Thyroid gland (tissue), 4 donors: ENCODE measurements at places on chromosomes 7 and 10. TPM values are rescaled to one million over a fixed set of nuclear protein-coding genes. Genes with fewer than 3 reads are reported as not detected.

SFXN2 gene
- 18.7 TPM for total RNA-seq

NCF1 gene
- total RNA-seq, result 3.1 TPM

SPRN gene
- not detected for total RNA-seq

SORCS1 gene
- 11.8 TPM for total RNA-seq

DYNC1I1 gene
- total RNA-seq, result 6.6 TPM

CPA5 gene
- total RNA-seq, result not detected

VCL gene
- 114 TPM for total RNA-seq

SEC61G gene
- total RNA-seq, result 240 TPM

GIMAP4 gene
- total RNA-seq, result 24.7 TPM

DEPP1 gene
- total RNA-seq, result 294 TPM

KNDC1 gene
- total RNA-seq, result 4.0 TPM

CHN2 gene
- total RNA-seq, result 11.7 TPM

FBXO24 gene
- 0.67 TPM for total RNA-seq

HMX2 gene
- total RNA-seq, result not detected

SCRN1 gene
- 30.0 TPM for total RNA-seq

LEP gene
- 0.11 TPM for total RNA-seq

BLNK gene
- 5.8 TPM for total RNA-seq

NUTM2D gene
- total RNA-seq, result 4.6 TPM

SPDYE16 gene
- total RNA-seq, result not detected

CNPY1 gene
- total RNA-seq, result not detected

CALHM3 gene
- not detected for total RNA-seq

FAM25C gene
- not detected for total RNA-seq

LRRC61 gene
- total RNA-seq, result 46.1 TPM

ZC3HAV1 gene
- 46.8 TPM for total RNA-seq

ADAM22 gene
- total RNA-seq, result 13.0 TPM

RARRES2 gene
- total RNA-seq, result 54.4 TPM

CYP2W1 gene
- not detected for total RNA-seq

SAMD9L gene
- 8.5 TPM for total RNA-seq

KAZALD1 gene
- total RNA-seq, result 9.9 TPM

WNT8B gene
- not detected for total RNA-seq

FAM241B gene
- total RNA-seq, result 5.6 TPM

UBE3C gene
- 64.4 TPM for total RNA-seq

ZC3HAV1L gene
- total RNA-seq, result 31.7 TPM

FZD1 gene
- total RNA-seq, result 66.4 TPM
